ENCODE measurements at places on chromosomes 5 and 9.

DNA sequence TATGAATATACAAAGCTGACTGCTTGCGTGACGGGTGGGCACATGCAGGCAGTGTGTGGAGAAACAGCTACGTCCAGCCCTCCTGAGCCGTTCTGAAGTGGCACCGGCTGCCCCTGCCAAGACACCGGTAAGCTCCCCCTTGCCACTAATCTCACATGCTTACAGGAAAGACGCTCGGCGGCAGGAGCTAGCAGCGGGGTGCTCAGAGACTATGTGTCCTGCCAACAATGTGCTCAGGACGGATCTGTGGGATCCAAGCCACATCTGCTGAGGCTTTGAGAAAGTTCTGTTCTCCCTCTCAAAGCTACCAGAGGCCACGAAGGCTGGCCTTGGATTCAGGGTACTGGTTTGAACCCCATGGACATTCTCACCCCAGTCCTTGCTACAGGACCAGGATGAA lies 157.2 kb upstream of the PHYKPL start:
- DNase-seq: no peak

DNA sequence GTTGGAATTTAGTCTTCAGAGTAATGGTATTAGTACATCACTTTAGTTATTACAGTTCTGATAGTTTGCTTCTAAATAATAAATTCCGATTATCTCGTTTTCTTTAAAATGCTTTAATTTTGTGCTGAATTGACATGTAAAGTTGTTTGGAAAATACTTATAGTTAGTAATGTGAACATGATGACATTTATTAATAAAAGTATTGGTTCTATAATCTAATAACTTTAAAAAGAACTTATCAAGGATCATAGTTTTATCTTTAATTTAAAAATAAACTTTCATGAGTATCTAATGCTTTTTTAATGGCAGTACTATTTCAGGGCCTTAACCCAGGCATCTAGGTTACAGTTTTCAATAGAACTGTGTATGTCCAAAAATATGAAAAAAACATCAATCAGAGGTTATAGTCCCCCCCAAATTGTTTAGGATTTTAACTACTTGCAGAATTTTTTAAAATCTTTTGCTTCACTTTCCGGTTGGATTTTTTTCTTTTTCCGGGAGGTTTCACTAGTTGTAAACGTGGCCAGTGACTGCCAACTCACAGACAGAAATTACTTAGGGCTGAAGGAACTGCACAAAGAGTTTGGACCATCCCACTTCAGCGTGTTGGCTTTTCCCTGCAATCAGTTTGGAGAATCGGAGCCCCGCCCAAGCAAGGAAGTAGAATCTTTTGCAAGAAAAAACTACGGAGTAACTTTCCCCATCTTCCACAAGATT lies 680 bp downstream of the GPX8 start:
- DNase-seq: peak; percentile 70

- no peak for DNase-seq
Measured at GRCh38 chr9:22257026-22257816, 189.4 kb upstream of the DMRTA1 start.

GRCh38 chr9:87471746-87472145 lies 25.9 kb upstream of the DAPK1 start:
- DNase-seq: no peak

DNA sequence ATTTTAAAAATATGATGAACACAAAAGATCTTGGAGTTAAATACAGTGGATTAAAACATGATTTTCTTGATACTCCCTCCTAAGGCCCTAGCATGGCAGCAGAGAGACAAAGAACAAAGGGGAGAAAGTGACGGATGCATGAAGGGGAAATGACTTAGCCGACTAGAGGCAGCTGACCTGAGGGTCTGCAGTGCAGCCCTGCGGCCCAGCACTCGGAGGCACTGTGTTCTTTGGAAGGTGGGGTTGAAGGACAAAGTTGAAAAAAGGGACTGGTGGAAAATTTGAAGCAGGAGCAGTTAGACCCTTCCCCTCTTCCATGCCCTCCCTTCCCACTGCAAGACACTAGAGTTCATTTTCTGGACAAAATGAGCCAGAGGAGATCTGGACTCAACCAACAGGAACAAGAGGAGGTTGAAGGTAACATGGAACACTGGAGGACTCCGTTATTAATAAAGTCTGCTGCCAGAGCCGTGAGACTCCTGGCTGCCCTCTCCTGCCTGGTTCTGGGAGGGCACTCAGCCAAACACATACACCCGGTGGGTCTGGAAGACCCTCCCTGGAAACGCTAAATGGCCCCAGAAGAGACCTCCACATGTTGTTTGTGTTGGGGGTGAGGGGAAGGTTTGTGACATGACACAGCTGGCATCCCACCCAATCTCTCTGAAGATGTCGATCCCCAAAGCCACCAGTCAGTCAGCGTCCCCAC lies 98.1 kb downstream of the JMY start:
- peak; percentile 49 for DNase-seq

- DNase-seq: no peak
Measured at GRCh38 chr5:80187421-80188090, 68.3 kb downstream of the SERINC5 start.

DNA sequence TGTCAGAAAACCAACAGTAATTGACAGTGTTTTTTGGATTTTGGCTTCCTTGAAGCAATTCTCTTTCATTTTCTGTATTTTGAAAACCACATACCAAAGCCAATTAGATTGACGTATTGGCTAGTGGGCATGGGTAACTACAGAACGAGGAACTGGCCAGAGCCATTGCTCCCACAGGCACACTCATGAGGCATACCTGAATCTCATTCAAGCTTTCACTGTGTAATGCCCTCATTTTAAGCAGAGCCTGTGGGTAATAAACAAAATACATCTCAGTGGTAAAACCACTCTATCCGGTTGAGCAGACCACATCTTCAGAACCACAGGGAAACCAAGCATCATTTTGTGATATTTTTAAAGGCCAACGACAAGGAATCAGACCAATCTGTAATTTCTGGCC lies 394.1 kb downstream of the ZNF608 start:
- DNase-seq: no peak

DNA sequence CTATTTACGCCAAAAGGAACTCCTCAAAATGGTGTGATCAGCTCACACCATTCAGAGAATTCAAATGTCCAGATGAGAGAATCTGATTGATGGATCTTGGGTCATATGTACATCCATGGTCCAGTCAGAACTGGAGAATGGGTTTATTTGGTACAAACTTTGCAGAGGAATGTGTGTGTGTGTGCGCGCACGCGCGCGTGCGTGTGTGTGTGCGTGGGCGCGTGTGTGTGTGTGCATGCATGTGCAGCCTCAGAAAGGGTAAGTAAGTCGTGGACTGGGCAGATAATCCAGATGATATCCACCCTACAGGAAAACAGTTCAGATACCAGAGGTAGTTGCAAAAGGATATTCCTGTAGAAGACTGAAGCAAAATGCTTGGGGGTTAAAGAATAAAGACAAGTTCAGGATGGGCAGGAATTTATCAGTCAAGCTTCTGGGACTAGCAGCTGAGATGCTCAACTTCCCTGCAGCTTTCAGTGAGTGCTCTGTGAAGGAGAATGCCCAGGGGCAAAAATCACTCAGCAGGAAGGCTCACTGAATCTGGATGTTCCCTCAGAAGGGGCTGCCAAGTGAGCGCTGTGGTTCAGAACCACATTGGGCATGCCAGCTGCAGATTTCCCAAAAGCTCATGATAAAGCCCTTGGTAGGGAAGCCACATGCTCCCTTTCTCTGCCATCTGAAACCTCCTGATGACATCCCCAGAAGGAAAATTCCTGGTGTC lies 440.5 kb upstream of the SGCD start:
- no peak for DNase-seq

DNA sequence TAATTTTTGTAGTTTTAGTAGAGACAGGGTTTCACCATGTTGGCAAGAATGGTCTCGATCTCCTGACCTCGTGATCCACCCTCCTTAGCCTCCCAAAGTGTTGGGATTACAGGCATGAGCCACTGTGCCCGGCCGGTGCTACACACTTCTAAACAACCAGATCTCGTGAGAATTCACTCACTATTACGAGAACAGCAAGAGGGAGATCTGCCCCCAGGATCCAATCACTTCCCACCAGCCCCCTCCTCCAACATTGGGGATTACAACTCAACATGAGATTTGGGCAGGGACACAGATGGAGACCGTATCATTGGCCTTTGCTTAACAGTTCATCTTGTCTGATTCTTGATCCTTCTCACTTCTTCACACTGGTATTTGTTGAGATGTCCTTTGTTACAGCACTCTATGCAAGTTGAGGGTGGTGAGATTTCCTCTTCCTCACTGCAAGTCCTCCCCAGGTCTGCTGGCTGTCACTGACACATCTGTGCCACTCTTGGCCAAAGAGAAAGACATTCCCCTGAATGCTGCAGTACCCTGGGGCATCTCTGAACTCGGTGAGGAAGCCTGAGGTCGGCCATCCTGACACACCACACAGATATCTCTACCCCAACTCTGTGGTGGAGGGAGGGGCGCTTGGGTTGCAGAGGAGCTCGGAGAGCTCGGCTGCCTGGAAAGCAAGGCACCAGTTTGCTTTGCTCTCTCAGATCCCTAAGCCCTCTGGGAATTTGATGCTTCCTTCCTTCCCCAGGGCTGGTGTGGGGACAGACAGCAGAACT lies 4.2 kb upstream of the SUB1 start:
- DNase-seq: no peak

GRCh38 chr5:19608444-19609002 lies 379.5 kb downstream of the CDH18 start:
- DNase-seq: peak; percentile 24

DNA sequence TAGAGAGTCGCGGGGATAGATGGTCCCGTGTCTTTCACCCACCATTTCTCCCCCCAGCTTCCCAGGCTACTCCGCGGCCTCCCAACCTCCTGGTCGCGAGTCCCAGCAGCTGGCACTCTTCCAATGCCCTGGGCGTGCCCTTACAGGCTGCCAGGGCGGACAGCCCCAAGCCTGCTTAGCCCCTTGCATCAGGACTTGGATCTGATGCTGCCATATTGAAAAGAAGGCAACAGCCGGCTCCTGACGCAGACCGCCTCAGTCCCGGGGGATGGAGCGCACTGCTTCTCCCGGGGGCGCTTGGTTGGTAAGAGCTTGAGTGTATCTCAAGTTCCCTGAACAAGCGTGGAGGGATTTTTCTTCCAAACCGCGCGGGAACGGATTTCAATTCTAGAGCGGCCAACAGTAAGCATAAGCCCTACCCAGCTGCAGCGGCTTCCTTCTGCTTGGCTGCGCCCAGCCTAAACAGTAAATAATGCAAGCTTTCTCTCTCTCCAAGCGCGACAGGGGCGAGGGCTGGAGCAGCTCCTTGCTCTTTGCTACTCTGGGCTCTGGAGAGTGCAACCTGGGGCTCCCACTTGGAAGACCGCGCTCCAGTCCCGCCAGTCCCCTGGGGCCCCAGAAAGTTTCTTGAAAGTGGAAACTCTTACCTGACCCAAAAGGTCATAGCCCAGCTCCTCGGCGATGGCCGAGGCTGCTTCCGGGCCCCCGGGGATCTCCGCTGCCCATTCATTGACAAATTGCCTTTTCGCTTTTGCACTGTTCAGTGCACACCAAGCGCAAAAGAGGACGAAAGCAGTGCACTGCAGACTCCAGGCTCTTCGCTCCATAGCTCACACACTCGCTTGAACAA lies 607 bp downstream of the PCSK1 start:
- DNase-seq: peak; percentile 80

DNA sequence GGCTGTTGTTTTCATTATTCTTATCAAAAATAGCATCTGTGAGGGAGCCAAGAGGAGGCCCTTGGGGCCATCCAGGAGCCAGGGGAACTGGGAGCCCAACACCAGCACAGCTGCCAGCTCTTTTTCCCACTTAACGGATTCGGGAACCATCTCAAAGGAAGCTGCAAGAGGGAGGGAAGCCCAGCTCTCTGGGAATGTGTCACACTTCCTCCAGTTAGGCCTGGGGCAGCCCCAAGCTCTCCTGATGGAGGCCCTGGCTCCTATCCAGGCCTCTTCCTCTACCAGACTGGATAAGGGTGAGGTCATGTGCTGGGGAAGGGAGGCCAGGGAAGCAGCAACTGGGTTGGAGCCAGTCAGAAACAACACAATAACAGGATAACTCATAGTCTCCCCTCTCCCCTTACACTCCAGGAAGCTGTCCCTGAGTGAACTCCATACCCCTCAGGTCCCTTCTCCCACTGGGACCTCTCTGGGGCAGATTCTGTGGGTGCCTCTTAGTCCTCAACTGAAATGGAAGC lies 12.7 kb downstream of the CSF2 start:
- no peak for DNase-seq

DNA sequence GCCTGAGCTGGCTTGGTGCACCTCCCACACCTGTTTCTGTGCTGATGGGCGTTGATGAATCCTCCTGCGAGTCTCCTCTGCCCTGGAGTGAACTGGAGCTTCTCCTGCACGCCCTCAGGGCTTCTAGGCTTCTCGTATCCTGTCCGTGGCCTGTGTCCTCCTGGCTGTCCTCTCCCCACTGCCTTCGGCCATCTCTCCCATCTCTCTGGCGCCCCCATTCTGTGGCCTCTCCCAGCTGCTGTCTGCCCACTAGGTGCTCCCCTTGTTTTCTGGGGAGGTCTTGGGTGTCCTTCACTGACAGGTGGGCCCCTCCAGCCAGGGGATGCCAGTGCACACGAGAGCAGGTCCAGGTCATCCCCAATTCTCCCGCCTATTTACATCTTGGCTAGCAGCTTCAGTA lies 28.8 kb downstream of the AHRR start:
- peak; percentile 82 for DNase-seq

GRCh38 chr5:94376672-94377345 lies 241.6 kb downstream of the KIAA0825 start:
- DNase-seq: no peak

- no peak for DNase-seq
Measured at GRCh38 chr9:104948277-104948676, 20.3 kb upstream of the ABCA1 start.

DNA sequence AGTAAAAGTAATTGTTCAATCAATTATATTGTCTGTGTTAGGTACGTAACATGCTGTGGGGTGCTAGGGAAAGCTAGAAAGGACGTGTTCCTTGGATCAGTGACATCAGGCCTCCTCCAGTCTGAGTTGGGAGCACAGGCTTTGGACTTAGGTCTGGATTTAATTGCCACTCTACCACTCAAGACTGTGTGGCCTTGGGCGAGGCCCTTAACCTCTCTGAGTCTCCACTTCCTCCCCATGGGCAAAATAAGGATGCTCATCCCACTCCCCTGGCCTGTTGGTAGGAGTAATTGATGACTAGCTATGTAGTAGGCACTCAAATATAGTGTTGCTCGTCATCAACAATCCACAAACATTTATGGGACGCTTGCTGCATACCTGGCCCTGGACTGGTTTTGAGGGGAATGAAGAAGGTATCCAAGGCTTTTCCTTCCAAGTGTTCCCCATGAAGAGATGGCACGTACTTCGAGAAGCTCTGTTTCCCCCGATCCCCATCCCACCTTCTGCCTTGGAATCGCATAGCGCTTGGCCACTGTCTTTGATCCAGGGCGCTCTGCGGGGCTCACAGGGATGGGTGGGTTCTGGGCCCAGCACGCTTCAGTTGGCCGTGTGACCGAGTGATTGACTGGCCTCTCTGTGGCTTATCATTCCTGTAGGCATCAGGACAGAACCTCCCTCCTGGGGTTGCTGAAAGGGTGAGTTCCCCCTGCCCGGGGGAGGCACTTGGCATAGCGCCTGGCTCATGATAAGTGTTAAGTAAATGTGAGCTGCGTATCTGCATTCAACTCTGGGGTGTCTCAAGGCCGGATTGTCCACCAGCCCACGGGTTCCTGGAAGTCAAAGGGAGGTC lies 8.1 kb downstream of the FGF18 start:
- DNase-seq: no peak

Data from GM23338 (cell line).